ENCODE measurements at places on chromosomes 6 and 20. TPM values are rescaled to one million over a fixed set of nuclear protein-coding genes. Genes with fewer than 3 reads are reported as not detected.
A peak's percentile ranks its signal among the peaks of the same experiment; 100 is the strongest.

DNA sequence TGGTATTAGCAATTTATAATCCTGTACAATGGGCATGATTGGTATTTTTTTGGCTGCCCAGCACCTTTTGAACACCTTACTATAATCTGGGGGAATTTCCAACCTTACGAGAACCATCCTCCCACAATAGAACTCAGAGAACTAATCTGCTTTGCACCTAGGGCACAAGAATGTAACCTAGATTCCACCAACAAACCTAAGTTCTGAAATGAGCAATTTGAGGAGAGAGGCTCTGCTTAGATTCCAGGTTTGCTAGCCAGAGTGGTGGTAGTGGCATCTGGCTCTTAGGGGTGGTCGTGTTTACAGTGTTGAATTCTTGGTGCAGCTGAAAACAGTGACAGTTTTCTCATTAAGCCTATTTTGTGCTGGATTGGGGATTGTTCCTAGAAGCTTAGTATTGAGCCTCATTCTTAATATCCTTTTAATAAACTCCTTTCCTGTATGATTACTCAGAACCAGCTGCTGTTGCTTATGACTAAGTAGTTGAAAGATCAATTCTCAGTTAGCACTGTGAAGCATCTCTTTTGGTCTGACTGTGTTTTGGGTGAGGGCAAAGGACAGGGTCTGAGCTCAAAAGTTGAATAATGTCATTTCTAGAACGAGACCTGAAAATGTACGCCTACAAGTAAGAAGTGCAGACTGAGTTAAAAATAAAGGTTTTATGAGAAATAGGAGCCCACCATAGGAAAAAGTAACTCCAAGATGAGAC lies 385.6 kb downstream of the CDKAL1 start:
- H3K27me3 ChIP-seq, result no peaks in the 10 kb centered on the region
- peaks cover 20% of the 10 kb centered on the region for H3K36me3 ChIP-seq
- H3K4me3 ChIP-seq, result no peak overlapping the region
- peaks cover 12% of the 10 kb centered on the region for H3K4me1 ChIP-seq

DNA sequence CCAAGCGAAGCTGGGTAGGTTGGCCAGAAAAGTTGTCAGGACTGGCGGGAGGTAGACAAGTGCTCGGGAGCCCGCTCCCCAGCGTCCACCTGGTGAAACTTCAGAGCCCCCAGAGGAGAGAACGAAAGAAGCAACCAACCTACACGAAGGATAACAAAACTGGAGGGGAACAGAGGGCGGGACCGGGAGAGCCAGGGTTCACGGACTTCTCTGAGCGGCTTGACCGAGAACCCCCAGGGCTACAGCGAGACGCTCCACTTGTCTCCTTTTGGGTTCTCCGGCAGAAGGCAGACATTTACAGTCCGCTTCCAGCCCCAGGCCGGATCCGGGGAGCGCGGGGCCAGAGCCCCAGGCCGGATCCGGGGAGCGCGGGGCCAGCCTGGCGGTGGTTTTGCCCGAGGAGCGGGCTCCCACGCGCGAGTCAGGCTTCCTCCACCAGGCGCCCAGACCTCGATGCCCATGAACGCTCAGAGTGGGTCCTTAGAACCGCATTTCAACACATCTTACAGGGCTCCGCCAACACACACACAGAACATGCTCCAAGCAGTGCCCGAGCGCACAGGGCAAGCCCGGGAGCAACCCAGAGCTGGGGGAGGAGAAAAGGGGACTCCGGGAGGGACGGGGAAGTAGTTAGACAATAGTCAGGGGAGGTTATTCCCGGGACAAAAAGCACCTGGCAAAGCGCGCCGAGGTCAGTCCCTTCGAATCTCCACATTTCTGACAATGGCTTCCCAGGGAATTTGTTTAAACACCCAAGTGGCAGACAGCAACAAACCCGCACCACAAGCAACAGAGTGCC lies 1.1 kb downstream of the PTPRK start:
- H3K27ac ChIP-seq, result peak overlapping the region; percentile 99
- H3K27me3 ChIP-seq, result peaks cover 17% of the 10 kb centered on the region
- peak; percentile 30 for DNase-seq

GRCh38 chr20:16064989-16065707 lies 508.1 kb downstream of the KIF16B start:
- H3K27ac ChIP-seq, result no peak overlapping the region
- H3K36me3 ChIP-seq, result peaks cover 2% of the 10 kb centered on the region
- no peaks in the 10 kb centered on the region for H3K27me3 ChIP-seq
- peaks cover 35% of the 10 kb centered on the region for H3K4me1 ChIP-seq

DNA sequence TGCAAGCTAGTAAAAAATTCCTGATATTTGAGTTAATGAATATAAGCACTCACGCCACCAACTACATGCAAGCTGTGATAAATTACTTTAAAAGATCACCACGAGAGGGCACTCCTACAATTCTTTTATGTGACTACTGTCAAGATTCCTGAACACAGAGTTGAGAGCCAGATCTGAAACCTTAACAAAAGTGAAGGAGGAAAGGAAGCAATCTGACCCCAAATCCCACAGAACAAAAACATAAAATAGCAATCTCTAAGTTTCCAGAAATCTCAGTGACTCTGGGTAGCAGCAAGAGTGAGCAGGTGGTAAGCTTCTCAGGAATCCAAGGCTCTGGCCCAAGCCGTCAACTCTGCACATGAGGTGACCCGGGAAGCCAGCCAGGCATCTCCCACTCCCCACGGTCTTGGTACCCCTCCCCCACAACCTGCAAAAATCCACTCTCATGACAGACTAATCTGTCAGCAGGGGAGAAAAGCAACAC lies 55.1 kb downstream of the STAU1 start:
- H3K36me3 ChIP-seq, result no peaks in the 10 kb centered on the region
- DNase-seq, result peak; percentile 28
- H3K27ac ChIP-seq, result no peak overlapping the region
- peaks cover 4% of the 10 kb centered on the region for H3K4me1 ChIP-seq
- no peak overlapping the region for H3K4me3 ChIP-seq

The MUC22 gene
- not detected for total RNA-seq

- no peak for DNase-seq
- H3K4me3 ChIP-seq, result no peak overlapping the region
- H3K36me3 ChIP-seq, result peaks cover 23% of the 10 kb centered on the region
- no peaks in the 10 kb centered on the region for H3K4me1 ChIP-seq
- H3K27ac ChIP-seq, result no peak overlapping the region
Measured at GRCh38 chr20:8744228-8744844, 324.6 kb upstream of the PLCB4 start.

DNA sequence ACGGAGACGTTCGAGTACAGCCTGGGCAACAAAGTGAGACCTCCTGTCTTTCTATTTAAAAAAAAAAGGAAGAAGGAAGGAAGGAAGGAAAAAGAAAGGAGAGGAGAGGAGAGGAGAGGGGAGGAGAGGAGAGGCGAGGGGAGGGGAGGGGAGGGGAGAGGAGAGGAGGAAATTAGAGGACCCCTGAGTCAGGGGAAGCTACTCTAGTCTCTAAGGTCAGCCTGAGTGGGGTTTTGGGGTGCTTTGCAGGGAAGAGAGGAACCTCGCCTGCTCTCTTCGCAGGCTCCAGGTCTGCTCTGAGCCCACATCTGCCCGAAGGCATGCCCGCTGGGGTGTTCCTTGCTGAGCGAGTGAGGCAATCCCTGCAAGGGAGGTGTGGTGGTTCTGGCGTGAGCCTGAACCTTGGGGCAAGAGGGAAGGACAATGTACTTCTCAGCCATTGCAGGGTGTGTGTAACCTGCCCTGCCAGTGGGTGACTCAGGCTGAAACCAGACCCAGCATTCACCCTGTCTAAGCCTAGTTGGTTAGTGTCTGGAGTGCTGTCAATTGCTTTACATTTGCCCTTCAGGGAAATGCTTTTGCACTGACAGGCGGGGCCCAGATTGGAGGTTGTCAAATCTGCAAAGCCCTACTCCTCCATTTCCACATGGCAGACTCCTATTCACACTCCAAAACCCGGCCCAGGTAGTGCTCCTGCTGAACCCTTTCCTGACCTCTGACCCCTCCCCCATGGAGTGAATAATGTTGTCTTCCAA lies 15.3 kb upstream of the MMP9 start:
- peaks cover 40% of the 10 kb centered on the region for H3K27me3 ChIP-seq
- no peak overlapping the region for H3K4me3 ChIP-seq
- H3K27ac ChIP-seq, result no peak overlapping the region
- H3K4me1 ChIP-seq, result no peaks in the 10 kb centered on the region
- H3K36me3 ChIP-seq, result no peaks in the 10 kb centered on the region

DNA sequence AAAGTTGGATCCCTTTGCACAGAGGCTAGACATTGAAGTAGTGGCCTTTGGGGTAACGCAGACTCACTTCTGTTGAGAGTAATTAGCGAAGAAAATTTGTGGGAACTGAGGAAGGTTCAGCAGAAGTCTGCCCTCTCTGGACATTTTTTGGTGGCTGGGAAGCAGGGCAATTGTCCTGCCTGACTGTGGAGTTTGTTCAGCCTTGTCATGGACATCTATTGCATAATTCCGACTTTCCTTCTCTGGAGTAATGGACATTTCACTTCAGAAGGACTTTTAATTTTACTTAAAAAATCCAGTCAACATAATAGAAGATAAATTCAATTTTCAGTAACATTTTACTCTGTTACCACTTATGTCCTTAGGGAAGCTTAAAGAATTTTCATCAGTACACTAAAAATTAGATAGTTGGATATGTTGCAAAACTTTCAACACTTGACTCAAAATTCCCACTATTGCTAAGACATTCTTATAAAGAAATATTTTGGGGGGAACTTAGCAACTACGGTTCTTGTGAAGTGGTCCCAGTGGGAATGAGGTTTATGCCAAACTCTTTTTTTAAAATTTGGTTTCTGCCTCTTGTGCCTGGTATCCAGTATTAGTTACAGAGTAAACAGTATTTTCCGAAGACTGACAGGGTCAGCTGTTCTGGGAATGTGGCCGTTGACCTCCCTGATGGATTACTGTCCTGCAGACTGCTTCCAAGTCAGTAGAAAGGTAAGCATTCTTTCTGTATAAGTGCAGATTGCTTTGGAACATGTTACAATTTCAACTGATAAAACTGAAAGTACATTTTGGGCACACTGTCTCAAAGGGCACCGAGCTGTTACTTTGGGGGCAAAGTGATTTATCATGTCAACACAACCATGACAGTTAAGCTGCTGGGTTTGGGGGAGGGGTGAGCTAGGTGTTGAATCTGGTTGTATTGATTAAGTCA lies 100.6 kb upstream of the MLIP start:
- H3K27ac ChIP-seq, result no peak overlapping the region
- no peaks in the 10 kb centered on the region for H3K27me3 ChIP-seq
- no peak overlapping the region for H3K4me3 ChIP-seq
- no peak for DNase-seq

DNA sequence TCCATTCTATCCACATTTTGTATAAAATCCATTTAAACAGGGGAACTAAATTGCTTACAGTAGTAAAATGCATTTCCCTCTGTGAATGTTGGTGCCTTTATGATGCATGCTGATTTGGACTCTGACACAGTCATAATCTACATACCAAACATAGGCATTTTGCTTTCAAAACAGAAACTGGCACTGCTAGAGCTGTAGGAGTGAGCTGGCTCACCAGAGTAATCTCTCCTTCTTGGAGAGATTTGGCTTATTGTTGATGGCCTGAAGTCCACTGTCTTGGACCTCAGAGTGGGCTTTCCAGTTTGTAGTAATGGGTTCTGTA lies 363.2 kb upstream of the FLRT3 start:
- H3K4me3 ChIP-seq, result no peak overlapping the region
- H3K27ac ChIP-seq, result no peak overlapping the region
- H3K36me3 ChIP-seq, result no peaks in the 10 kb centered on the region
- H3K27me3 ChIP-seq, result no peaks in the 10 kb centered on the region

The C6orf52 gene
- total RNA-seq, result 8.2 TPM

The MYL9 gene
- total RNA-seq, result 19.7 TPM

DNA sequence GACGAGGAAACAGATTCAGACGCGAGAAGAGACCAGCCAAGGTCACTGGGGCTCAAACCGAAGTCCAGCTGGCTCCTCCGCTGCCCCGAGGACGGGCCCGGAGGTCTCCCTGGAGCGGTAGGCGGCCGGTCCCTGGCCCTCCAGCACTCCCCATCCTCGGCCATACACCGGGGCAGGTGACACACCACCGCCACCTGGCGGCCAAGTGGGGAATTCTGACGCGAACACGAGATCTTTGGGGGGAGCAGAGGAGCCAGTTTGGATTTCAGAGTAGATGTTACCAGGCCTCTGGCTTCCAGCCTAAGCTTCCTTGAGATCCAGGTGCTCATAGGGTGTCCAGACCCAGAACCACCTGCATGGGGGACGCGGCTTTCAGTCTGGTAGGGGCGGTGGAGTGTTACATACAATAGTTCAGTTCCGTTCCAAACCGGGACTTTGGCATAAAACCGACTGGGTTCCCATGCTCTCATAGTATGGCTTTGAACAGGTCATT lies 16.1 kb downstream of the BPIFB1 start:
- H3K27me3 ChIP-seq, result peaks cover 38% of the 10 kb centered on the region
- H3K36me3 ChIP-seq, result no peaks in the 10 kb centered on the region
- H3K27ac ChIP-seq, result no peak overlapping the region
- H3K4me3 ChIP-seq, result no peak overlapping the region
- no peaks in the 10 kb centered on the region for H3K4me1 ChIP-seq

DNA sequence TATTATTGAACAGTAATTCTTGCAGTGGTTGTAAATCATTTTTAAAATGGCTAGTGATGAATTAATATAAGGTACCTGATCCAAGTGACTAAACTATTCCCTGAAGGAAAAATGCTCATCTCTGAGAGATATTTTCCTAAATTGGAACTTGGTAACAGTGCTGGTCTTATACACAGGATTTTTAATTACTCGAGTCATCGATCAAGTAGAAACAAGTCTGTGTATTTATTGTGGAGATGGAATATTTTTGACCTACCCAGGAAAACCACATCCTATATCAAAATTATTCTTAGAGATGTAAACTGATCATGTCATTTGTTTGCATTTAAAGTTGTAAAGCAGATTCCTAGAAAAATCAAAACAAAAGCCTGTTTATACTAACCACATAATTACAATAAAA lies 166.9 kb downstream of the MOXD1 start:
- no peak overlapping the region for H3K4me3 ChIP-seq
- DNase-seq, result no peak
- no peaks in the 10 kb centered on the region for H3K36me3 ChIP-seq
- H3K27me3 ChIP-seq, result no peaks in the 10 kb centered on the region
- H3K4me1 ChIP-seq, result peaks cover 9% of the 10 kb centered on the region

GRCh38 chr6:170245475-170245992 lies 45.3 kb downstream of the DLL1 start:
- peaks cover 32% of the 10 kb centered on the region for H3K4me1 ChIP-seq
- no peak overlapping the region for H3K4me3 ChIP-seq
- no peaks in the 10 kb centered on the region for H3K27me3 ChIP-seq
- no peaks in the 10 kb centered on the region for H3K36me3 ChIP-seq

- H3K4me3 ChIP-seq, result no peak overlapping the region
- H3K27me3 ChIP-seq, result no peaks in the 10 kb centered on the region
- H3K27ac ChIP-seq, result no peak overlapping the region
- no peak for DNase-seq
- no peaks in the 10 kb centered on the region for H3K4me1 ChIP-seq
Measured at GRCh38 chr20:16415071-16416053, 157.9 kb downstream of the KIF16B start.

Data from neural crest cell (in vitro differentiated cells).